Left cardiac atrium (tissue), 4 donors: ENCODE measurements at places on chromosomes 2 and 18. TPM values are rescaled to one million over a fixed set of nuclear protein-coding genes. Genes with fewer than 3 reads are reported as not detected.
A peak's percentile ranks its signal among the peaks of the same experiment; 100 is the strongest.

CHST9 gene
- 0.44 TPM for total RNA-seq

DNA sequence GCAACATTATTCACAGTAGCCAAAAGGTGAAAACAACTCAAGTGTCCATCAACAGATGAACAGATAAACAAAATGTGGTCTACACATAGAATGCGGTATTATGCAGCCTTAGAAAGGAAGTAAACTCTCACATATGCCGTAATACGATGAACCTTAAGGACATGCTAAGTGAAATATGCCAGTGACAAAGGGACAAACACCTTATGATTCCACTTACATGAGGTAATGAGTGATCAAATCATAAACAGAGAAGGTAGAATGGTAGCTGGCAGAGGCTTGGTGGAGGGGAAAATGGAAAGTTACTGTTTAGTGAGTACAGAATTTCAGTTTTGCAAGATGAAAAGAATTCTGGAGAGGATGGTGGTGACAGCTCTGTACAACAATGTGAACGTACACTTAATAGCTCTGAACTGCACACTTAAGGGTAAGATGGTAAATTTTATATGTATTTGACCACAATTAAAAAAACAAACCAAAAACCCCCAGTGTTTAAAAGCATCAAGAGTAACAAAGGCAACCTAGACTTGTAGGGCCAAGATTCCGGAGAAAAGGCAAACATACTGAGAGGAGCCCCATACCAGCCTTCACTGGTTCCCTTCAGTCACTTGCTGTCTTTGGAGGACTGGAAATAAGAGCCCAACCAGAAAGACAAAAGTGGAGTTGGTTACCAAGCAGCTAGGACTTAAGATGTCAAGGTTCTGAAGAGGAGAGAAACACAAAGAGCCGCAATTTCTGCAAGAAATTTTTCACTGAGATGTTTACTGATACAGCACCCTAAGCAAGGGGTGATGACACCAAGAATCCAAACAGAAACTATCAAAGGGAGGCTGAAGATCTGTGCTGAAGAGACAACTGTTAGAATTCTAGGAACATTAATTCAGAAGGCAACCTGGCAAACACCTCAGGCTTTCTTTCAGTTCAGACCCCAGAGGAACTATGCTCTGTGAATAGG, 61.3 kb downstream of the CUL3 start:
- no peak for DNase-seq

SANBR gene
- total RNA-seq, result 5.5 TPM

GRCh38 chr2:100427627-100428258, 10.3 kb upstream of the CHST10 start:
- peak; percentile 63 for DNase-seq

SDC1 gene
- 0.21 TPM for total RNA-seq

GALNT13 gene
- 1.9 TPM for total RNA-seq

SPAST gene
- total RNA-seq, result 8.0 TPM

DNA sequence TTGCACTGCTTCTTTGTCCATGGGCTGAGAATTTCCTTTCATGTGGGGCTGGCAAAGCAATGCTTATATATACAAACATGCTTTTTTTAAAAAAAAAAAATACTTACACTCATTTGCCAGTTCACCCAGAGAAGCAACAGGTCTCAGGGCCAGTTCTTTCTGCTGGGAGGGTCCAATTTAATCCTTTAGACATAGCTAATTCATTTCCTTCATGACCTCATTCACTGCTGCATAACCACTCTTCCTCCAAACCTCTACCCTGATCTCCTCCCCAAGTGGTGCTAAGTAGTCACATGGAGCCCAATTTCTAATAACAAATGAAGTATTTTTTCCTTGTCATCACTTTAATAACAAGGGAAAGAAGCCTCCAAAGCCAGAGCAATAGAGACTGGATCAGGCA, 17.1 kb upstream of the TMEM178A start:
- no peak for DNase-seq

DNA sequence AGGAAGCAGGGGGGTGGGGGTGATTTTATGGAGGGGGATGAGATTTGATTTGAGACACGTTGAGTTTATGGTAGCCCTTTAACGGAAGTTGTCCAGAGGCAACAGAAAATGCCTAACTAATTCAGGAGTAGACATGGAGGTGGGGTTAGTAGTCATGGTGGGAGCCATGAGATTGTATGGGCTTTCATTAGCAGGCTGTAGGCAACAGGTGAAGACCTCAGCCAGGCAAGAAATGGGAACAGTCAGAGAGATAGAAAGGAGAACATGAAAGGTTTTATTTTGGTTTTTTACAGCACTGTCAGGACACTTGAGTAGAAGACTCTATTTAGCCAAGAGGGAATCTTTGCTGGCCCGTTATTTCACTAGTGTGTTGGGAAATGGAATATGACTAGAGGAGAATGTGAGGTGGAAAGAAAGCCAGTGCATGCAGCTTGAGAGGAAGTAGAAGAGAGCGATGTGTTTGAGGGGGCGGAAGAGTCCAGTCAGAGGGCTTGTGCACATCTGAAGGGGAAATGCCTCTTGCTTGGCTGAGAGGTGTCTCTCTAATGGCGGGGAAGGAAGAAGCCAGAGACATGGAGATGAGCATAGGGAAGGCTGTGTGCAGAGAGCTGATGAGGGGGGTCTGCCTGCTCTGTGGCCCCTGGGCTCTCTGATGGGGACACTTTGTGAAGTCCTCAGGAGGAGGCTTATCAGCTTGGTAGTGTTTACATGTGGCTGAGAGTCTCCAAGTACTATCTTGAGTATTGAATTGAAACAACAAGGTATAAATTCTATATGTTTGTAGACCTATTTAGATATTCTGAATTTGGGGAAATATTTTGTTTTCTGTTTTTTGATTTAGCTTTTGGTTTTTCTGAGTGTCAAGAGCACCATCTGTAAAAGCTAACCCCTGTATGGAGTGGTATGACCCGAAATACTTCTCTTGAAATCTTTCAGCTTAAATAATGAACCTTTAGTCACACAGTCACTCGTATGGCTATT, 66.9 kb upstream of the ITM2C start:
- no peak for DNase-seq

GRCh38 chr2:100982431-100982861, 19.6 kb upstream of the RPL31 start:
- DNase-seq, result no peak

POTEC gene
- total RNA-seq, result not detected

DNA sequence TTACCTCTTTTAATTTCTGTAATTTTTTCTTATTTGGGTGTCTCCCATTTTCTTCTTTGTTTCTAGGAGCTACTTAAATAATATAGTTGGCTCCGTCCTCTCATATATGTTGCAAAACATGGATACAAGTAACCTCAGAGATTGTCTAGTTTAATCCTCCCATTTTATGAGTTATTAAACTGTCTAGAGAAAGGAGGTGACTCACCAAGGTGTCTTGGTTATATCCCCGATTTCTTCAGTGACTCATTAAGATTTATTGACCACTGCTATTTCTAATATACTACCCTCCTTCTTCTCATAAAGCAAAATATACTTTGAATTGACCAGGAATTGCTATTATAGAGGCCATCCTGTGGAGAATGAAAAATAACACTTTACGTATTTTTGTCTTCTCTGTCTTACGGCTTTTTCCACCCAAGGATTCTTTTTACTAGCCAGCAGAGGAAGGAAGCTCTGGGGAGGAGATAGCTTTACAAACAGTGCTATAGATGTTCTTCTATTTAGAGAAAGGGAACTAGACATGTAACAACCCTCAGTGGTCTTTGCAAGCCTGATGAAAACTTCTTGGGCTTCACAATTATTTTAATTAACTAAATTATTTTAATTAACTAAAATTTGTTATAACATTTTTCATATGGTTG, 300.4 kb upstream of the TNP1 start:
- DNase-seq, result no peak

DNA sequence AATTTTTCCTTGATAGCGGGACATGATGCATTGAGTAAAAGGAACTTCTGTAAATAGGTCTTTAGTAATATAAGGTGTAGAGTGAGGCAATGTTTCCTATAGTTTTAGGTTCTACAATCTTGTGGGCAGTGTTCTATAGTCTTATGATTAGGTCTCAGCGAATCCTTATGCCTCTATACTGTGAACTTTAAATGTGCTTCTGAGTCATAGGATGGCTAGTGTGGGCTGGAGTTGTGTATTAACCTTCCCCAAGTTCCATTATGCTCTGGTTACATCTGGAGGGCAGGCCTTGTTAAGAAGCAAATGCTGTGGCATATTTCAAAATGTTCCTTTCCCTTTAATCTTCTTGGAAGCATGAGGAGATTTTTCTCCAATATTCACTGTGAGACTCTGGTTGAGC, 73.5 kb downstream of the ROCK2 start:
- DNase-seq, result no peak

DNA sequence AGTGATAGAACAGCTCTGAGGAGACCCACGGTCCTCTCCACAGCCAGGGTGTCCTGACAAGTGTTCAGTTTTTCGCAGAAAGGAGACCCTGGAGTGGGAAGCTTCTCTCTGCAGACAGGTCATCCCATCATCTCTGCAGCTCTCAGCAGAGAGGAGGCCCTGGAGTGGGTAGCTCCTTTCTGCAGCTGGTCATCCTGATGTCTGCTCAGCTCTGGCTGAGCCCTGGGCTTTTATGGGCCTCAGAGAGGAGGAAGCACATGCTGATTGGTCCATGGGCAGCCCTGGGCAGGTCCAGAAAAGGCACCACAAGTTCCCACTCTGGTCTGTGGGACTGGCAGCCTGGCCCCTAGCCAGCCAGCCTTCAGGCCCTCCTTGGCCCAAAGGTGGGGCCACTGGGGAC, 72.3 kb upstream of the ST3GAL5 start:
- no peak for DNase-seq

MXD1 gene
- 9.6 TPM for total RNA-seq

- DNase-seq, result no peak
Measured at GRCh38 chr2:190511104-190511503, 23.4 kb downstream of the NEMP2 start.

GAREM1 gene
- total RNA-seq, result 19.0 TPM

GRCh38 chr18:6917072-6917471, 187.6 kb downstream of the ARHGAP28 start:
- no peak for DNase-seq

- no peak for DNase-seq
Measured at GRCh38 chr2:121873864-121874263, 118.4 kb downstream of the TSN start.

DYNAP gene
- not detected for total RNA-seq
